ENCODE measurements at places on chromosomes 11 and 22. TPM values are rescaled to one million over a fixed set of nuclear protein-coding genes. Genes with fewer than 3 reads are reported as not detected.

The MPPED2 gene
- polyA plus RNA-seq = 1.7 TPM

The FIBIN gene
- not detected for polyA plus RNA-seq

The TEX12 gene
- polyA plus RNA-seq = not detected

The INPP5J gene
- polyA plus RNA-seq = not detected

The NXPE4 gene
- polyA plus RNA-seq = not detected

DNA sequence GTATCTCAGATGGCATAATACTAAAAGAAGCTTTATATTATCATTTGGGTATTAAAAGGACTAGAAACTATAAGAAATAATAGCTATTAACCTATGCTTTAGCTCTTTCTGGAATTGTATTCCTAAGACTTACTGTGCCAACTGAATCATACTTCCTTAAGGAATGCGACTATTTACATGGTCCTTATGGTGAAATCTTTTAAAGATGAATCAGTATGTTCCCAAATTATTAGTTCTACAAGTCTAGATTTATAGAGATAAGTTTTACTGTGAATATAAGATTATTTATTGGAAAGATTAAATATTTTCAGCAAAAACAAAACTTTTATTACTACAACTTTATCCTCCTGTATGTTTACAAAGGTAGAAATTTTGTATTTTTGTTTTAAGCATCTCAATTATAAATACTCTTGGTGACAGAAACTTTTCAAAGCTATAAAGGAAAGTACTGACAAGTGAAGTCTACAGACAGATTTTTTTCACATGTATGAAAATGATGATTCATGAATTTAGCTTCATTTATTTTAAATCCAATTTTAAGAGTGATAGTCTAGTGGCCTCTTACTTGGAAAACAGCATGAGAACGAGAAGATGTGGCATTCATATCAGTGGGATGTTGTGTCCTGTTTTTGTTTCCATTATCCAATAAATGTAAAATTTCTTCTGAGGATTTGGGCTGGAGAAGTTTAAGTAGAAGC lies 17.8 kb downstream of the KIF18A start:
- H3K4me1 ChIP-seq = no peaks in the 10 kb centered on the region
- no peak for DNase-seq
- H3K36me3 ChIP-seq = peaks cover 10% of the 10 kb centered on the region
- H3K4me3 ChIP-seq = no peak overlapping the region
- H3K27ac ChIP-seq = no peak overlapping the region
- no peaks in the 10 kb centered on the region for H3K27me3 ChIP-seq

GRCh38 chr11:123143921-123144320 lies 51.1 kb downstream of the CLMP start:
- DNase-seq = no peak
- H3K4me3 ChIP-seq = no peak overlapping the region
- H3K36me3 ChIP-seq = no peaks in the 10 kb centered on the region
- no peaks in the 10 kb centered on the region for H3K4me1 ChIP-seq
- H3K27ac ChIP-seq = no peak overlapping the region

- H3K36me3 ChIP-seq = no peaks in the 10 kb centered on the region
- DNase-seq = no peak
- no peaks in the 10 kb centered on the region for H3K4me1 ChIP-seq
Measured at GRCh38 chr22:48651981-48652538, 1175.6 kb downstream of the BRD1 start.

DNA sequence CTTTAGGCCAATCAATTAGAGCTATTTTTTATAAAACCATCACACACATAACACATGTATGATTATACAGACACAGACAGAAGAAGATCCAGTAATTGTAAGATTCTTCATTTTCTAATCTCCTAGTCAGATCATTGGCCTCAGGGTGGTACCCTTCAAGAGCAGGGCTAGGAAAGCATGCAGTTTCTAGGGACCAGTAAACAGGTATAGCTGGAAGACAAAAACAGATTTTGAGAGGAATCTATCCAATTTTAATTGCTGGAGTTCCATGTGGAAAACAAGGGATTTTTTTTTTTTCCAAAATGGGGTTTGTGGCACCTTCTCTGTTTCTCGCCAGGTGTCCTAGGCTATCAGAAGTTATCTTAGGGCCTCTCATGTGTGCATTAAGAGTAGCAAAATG lies 29.6 kb downstream of the METTL15 start:
- DNase-seq = no peak
- H3K27me3 ChIP-seq = peaks cover 2% of the 10 kb centered on the region
- H3K4me3 ChIP-seq = no peak overlapping the region
- H3K4me1 ChIP-seq = no peaks in the 10 kb centered on the region
- peaks cover 54% of the 10 kb centered on the region for H3K36me3 ChIP-seq

- H3K27ac ChIP-seq = no peak overlapping the region
- H3K4me1 ChIP-seq = no peaks in the 10 kb centered on the region
- H3K36me3 ChIP-seq = no peaks in the 10 kb centered on the region
- H3K27me3 ChIP-seq = no peaks in the 10 kb centered on the region
- no peak overlapping the region for H3K4me3 ChIP-seq
- no peak for DNase-seq
Measured at GRCh38 chr22:17481424-17481823, 81.9 kb upstream of the SLC25A18 start.

DNA sequence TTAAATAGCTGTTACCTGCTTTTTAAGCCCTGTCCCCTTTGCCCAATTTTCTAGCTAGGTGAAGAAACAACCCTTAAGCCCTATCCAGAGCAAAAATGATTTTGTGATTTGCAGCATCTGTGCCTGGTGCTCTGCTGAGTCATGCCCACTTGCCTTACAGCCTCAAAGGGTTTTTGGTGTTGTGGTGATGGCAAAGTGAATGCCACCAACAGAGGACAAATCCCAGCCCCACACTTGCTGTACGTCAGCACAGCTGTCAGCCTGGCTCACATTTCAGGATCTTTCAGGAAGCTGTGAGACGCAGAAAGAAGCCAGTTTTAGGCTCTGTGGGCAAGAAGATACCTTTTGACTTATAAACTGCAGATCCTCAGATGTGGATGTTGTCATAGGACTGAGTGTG lies 401.7 kb downstream of the TENM4 start:
- peaks cover 3% of the 10 kb centered on the region for H3K27me3 ChIP-seq
- H3K4me1 ChIP-seq = no peaks in the 10 kb centered on the region
- no peak overlapping the region for H3K4me3 ChIP-seq
- H3K27ac ChIP-seq = no peak overlapping the region

GRCh38 chr11:134535029-134536025 lies 123.3 kb upstream of the B3GAT1 start:
- DNase-seq = no peak
- H3K36me3 ChIP-seq = no peaks in the 10 kb centered on the region
- H3K4me1 ChIP-seq = peaks cover 13% of the 10 kb centered on the region
- H3K27me3 ChIP-seq = peaks cover 7% of the 10 kb centered on the region
- H3K27ac ChIP-seq = no peak overlapping the region

DNA sequence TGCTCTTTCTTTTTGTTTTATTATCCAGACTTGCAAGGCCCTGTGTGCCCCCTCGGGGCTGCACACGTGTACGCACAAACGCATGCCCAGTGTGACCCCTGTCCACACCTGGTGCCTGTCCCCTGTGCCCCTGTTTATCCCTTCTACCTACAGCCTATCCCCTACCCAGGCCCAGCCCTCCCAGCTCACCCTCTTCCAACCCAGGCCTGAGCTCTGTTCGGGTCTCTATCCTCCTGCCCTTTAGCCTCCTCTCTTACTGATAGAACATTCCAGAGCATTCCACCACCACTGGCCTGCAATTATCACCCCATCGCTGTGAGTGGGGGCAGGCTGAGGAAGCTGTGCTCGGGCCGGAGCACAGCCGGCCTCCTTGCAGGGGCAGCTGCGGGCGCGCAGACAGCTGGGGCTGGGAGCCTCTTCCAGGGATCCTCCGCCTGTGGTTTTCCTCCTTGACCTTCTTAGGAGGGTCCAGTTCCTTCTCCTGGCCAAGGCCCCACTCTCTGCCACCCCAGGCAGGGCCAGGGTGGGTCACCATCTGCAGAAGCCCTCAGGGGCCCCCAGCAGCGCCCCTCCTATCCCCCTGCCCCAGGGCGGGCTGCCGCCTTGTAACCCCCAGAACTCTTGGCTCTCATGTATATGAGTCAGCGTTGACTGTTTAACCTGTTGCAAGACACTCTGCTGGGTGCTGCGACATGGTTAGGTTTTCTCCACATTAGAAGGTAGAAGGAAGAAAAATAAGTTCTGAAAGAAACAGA lies 41.8 kb upstream of the KCNQ1OT1 start:
- H3K4me1 ChIP-seq = no peaks in the 10 kb centered on the region
- H3K36me3 ChIP-seq = no peaks in the 10 kb centered on the region
- no peak overlapping the region for H3K27ac ChIP-seq
- no peaks in the 10 kb centered on the region for H3K27me3 ChIP-seq
- no peak overlapping the region for H3K4me3 ChIP-seq

DNA sequence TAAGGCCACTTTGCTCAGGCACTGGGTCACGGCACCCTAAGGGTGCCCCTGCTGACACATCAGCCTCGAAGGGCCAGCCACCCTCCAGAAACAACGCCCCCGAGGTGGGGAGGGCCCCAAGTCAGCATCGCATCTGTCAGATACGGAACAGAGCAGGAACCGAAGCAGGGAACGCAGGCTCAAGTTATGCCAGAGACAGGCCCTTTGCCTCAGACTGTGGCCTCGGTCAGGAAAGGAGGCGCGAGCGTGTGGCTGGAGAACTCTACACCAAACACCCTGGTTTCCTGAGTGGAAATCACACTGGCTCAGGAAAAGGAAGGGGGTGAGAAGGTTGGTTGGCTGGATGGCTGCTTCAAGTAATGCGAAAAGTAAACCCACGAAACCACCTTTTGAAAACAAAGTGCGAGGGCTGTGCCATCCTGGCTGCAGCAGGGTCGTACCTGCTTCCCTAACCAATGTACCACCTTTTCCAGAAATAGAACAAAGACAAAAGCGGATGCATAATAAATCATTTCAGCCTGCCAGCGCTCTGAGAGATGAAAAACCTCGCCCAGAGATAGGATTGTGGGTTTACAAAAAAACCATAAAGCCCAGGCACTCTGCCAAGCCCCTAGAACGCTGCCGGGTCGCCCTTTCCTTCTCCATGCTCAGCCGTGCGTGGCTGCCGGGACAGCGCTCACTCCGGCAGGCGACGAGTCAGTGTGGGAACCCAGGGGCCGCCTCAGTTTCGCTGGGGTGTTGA lies 38.6 kb downstream of the TRMU start:
- H3K27ac ChIP-seq = peak overlapping the region; percentile 88
- peaks cover 76% of the 10 kb centered on the region for H3K4me1 ChIP-seq
- peaks cover 20% of the 10 kb centered on the region for H3K27me3 ChIP-seq

DNA sequence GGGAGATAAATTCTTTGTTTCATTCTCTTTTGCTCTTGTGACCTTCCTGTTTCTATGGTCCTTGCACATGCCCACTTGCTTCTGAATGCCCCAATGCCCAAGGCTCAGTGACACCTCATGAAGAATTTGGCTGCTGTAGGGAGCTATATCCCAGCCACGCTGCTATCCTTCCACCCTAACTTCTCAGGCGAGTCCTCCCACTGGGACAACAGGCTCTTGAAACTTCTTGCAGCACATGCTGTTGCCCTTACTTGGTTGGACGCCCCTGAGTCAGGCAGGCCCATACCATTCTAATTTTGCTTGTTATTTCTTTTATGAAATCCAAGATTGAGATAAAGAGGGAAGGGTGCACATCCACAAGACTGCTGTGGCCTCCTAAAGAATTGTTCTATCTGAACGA lies 57.6 kb upstream of the BLID start:
- DNase-seq = no peak
- no peaks in the 10 kb centered on the region for H3K4me1 ChIP-seq
- H3K4me3 ChIP-seq = no peak overlapping the region
- H3K36me3 ChIP-seq = no peaks in the 10 kb centered on the region
- H3K27me3 ChIP-seq = peaks cover 2% of the 10 kb centered on the region

GRCh38 chr22:19648419-19648929 lies 65.8 kb upstream of the SEPTIN5 start:
- no peak overlapping the region for H3K27ac ChIP-seq
- H3K4me1 ChIP-seq = no peaks in the 10 kb centered on the region
- peaks cover 8% of the 10 kb centered on the region for H3K36me3 ChIP-seq
- H3K4me3 ChIP-seq = no peak overlapping the region
- peaks cover 17% of the 10 kb centered on the region for H3K27me3 ChIP-seq
- no peak for DNase-seq

GRCh38 chr22:17105143-17106129 lies 15.7 kb downstream of the TMEM121B start:
- H3K4me1 ChIP-seq = peaks cover 20% of the 10 kb centered on the region
- H3K27me3 ChIP-seq = no peaks in the 10 kb centered on the region
- H3K27ac ChIP-seq = no peak overlapping the region
- H3K4me3 ChIP-seq = no peak overlapping the region
- no peak for DNase-seq
- H3K36me3 ChIP-seq = peaks cover 33% of the 10 kb centered on the region

DNA sequence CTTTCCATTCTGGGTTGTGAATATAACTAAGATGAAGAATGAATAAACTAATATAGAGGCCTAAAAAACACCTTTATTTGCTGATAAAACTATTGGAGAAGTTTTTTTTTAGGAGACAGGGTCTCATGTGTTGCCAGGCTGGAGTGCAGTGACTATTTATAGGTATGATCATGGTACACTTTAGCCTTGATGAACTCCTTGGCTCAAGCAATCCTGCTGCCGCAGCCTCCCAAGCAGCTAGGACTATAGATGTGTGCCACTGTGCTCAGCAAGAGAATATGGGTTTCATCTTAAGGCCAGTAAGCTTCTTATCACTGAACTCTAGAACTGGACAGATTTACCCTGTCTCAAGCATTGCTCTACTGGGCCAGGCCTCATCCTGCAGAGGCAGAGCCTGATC lies 26.6 kb downstream of the CCDC90B start:
- H3K4me3 ChIP-seq = no peak overlapping the region
- H3K36me3 ChIP-seq = peaks cover 19% of the 10 kb centered on the region
- no peaks in the 10 kb centered on the region for H3K27me3 ChIP-seq
- no peak overlapping the region for H3K27ac ChIP-seq
- no peaks in the 10 kb centered on the region for H3K4me1 ChIP-seq
- DNase-seq = no peak

GRCh38 chr11:4030197-4030596 lies 64.4 kb upstream of the RRM1 start:
- no peaks in the 10 kb centered on the region for H3K27me3 ChIP-seq
- DNase-seq = no peak
- peaks cover 18% of the 10 kb centered on the region for H3K36me3 ChIP-seq
- peaks cover 21% of the 10 kb centered on the region for H3K4me1 ChIP-seq
- H3K4me3 ChIP-seq = no peak overlapping the region

- H3K27ac ChIP-seq = no peak overlapping the region
- H3K4me1 ChIP-seq = no peaks in the 10 kb centered on the region
- H3K36me3 ChIP-seq = no peaks in the 10 kb centered on the region
- no peaks in the 10 kb centered on the region for H3K27me3 ChIP-seq
Measured at GRCh38 chr11:28581286-28582242, 473.4 kb downstream of the METTL15 start.

- peaks cover 12% of the 10 kb centered on the region for H3K27me3 ChIP-seq
- DNase-seq = no peak
- H3K4me1 ChIP-seq = peaks cover 17% of the 10 kb centered on the region
Measured at GRCh38 chr11:35944503-35945136, 758 bp downstream of the LDLRAD3 start.

DNA sequence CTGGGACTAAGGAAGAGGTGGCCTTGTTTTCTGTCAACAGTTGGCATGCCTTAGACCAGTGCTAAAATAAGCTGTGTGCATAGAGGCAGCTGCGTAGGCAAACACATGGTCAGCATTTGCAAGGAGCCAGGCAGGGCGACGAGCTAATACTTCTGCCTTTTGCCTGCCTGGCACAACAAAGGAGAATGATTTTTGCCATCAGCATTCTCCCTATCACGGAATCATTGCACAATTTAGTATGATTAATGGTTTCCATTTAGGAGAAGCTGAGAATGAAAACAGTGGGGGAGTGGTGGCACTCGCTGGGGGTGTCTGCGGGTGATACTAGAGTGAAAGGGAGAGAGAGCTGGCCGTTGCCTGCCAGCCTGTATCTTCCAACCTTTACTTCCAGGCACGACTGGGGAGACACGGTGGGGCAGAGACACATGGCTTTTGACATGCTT lies 336.0 kb downstream of the CADM1 start:
- H3K4me3 ChIP-seq = no peak overlapping the region
- H3K27me3 ChIP-seq = peaks cover 5% of the 10 kb centered on the region
- H3K27ac ChIP-seq = no peak overlapping the region
- H3K36me3 ChIP-seq = no peaks in the 10 kb centered on the region
- no peaks in the 10 kb centered on the region for H3K4me1 ChIP-seq
- no peak for DNase-seq
